ENCODE measurements at places on chromosomes 11 and 22.

DNA sequence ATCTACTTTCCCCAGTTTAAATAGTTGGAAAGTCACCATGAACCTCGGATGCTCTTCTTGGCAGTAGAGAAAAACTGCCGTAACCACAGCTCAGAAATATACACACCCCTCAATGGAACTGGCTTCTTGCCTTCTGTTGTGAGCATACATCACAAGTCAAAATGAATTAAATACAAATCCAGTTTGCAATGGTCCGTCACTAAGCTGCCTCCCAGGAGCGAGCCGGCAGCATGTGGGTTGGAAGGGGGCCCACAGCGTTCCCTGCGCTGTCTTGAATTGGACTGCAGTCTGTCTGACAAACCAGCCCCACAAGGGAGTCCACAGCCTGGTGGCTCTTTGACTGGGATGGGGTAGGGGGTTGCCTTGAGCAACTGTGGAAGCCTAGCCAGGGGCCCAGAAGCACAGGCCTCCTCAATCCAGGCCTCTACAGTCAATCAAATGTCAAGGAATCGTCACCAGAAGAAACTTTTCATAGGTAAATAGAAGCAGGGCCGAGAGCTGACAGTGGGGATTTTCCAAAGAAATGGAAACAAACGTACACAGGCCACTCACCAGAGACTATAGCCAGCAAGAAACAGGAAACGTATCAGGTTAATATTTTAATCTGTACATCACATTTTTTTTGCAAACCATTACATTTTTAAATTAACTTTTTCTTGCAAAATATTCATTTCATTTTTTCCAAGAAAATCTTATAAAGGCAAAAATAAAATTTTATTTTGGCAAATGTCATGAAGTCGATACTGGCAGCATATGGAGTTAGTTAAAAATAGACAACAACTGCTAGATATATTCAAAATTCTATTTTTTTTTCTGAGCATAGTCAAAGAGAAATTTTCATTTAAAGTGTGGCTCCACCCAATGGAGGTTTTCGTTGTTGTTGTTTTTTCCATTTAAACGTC, 38.5 kb downstream of the C11orf58 start:
- no peak for DNase-seq

DNA sequence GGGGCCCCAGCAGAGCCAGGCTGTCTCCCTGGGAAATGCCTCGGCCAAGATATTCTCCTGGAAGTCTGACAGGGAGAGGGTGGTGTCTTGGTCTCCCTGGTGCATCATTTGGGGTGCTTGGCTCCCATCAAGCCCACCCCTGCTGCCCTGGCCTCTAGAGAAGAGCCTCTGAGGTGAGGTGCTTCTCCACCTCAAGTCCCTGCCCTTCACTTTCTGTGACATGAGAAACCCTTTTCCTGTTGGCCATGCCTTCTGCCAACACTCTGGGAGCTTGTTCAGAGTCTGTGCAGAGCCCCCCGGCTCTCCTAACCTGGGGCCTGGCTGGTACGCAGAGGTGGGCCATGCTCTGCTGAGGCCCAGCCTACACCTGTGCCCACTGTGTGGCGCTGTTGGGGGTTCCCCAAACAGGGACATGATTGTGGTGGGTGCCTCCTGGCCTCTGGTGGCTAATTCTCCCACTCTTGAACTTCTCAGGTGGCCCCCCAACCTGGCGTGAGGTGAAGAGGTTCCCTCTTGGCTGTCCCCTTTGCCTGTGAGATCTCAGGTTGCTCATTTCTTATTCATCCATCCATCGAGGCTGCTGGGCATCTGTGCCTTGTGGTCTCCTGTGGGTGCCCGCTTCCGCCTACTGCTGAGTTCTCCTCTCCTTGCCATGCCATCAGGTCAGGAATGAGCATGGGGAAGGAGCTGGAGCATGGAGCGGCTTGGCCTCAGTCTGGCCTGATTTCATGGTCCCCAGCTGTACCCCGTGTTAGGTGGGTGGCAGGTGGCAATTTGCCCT, 19.2 kb upstream of the DGCR8 start:
- DNase-seq: no peak

- no peak for DNase-seq
Observed at GRCh38 chr11:65414776-65415498, 7.7 kb upstream of the NEAT1 start.

DNA sequence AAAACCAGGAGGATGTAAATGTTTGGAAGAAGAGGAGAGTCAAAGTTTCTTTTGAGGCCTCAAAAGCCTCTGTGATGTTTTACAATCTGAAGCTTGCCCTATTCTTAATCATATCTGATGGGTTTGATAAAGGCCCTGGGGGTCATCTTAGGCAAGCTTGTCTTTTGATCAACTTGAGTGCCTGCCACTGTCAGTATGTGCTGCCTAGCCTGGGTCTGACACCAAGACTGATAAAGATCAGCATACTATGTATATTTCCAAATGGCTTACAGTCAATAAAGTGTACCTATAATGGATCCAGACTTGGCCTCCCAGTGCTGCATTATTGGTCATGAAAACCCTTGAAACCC, 12.7 kb downstream of the EHF start:
- no peak for DNase-seq

- DNase-seq: no peak
Observed at GRCh38 chr11:61626580-61627380, 45.9 kb upstream of the SYT7 start.

Data from activated naive CD4-positive, alpha-beta T cell treated with anti-CD3 and anti-CD28 coated beads, Interleukin-2, amount 10 ng/mL, durations not matched to agents 7 days and 5 days (primary cell).